ENCODE measurements at places on chromosomes 5 and 9.

DNA sequence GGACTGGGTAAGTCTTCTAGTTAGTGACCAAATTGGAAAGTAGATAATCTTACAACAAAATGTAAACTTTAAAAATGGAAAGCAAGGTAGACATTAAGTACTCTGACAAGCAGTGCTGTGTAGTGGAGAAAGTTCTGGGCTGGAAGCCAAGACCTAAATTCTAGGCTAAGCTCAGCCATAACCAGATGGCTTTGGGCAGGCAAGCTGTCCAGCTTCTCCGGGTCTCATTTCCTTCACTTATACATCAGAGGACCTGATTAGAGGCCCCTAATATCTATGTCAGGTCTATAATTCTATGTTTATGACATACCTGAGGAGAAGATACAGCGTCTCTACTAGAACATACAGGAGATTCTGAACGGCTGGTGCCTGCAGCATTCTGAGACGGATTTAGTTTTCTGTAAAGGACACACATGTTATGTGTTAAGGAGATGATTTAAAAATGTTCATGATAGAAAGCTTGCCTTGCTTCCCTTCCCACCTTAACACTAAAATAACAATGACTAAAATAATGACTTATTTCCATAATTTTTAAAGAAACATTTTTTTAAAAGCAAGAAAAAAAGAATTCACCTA is 61.2 kb downstream of the ELL2 start:
- no peak for DNase-seq

GRCh38 chr9:89418882-89419640 is 78.9 kb downstream of the SEMA4D start:
- peak; percentile 78 for DNase-seq

DNA sequence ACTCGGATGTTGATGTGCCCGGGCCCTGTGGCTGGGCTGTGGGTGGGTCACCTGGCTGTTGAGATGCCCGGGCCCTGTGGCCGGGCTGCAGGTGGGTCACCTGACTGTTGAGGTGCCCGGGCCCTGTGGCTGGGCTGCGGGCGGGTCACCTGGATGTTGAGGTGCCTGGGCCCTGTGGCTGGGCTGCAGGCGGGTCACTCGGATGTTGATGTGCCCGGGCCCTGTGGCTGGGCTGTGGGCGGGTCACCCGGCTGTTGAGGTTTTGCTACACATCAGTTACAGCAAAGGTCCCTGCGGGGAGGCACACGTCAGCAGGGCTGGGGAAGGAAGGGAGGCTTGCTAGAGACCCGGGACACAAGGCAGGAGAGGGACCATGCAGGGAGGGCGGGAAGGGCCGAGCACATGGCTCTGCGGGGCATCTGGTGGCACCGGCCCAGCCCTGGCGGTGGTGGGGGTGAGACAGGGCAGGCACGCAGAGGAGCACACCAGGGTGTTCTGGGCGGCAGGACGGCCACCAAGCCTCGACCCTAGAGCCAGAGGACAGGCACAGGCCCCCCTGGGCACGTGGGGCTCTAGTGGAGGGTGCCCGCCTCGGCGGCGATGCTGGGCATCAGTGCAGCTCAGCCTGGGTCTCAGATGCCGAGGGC is 35.4 kb downstream of the PNPLA7 start:
- DNase-seq, result no peak

DNA sequence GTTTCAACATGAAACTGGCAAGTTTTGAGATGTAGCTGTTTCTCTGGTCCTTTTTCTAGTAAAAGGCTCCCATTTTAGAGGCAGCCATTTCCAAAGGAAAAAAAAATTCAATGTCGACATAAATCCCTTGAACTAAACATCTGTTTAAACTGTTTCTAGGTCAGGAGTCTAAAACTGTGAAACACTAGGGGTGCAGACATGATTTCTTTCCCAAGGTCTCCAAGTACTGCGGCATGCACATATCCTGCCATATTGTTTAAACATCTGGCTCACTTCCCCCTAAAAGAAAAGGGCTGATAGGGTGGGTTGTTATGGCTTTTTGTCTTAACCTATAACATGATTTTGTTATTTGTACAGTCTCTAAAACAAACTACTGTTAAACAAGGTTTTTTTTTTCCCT is 51.1 kb downstream of the NFIB start:
- DNase-seq, result no peak

DNA sequence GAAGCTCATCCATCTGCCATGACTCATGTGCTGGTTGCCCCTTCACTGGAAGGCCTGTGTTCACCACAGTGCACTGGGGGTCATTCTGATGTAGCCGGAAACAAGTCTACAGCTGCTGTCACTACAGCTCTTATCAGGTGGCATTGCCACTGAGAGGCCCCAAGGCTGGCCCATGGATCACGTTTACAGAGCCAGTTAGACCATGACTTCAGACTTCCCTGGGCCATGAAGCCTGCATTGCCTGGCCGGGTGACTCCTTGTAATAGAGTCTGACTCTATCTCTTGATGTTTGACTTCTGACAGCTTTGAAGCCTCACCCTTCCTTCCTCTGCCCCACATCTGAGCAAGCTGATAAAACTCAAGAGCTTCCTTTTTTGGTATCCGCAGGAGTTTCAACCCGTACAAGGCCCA is 473.5 kb upstream of the DAP start:
- no peak for DNase-seq

DNA sequence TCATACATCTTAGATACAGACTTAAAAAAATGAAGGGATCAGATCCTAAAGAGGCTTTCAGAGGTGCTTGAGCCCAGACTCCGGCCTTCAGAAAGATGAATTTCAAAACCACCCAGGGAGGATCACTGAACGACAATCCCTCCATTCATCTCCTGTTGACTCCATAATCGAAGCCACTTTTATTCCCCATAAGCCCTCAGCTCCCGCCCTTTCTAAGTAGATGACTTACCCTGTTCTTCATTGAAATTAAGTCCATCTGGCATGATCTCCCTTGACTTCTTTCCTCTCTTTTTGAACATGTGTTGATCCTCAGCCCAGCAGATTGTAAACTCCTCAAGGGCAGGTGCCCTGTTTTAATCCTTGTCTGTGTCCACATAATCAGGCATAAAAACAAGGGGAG is 50.8 kb upstream of the ASTN2 start:
- no peak for DNase-seq

DNA sequence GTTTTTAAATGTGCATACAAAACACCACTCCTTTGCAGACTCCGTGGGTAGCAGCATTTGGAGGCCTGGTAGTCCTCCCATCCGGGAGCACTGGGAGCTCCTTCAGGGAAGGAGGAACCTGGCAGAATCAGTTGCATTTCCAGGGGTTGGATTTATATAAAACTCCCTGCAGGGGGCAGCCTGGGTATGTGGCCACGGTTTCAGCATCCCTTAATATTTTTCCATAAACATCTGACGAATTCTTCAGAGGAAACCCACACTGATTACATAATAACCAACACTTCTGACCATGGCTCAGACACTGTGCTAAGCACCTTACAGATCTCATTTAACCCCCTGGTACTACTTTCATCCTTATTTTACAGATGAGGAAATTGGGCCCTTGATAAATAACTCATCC is 6.1 kb upstream of the AFAP1L1 start:
- DNase-seq, result no peak

GRCh38 chr5:116410336-116410890 is 164.2 kb downstream of the SEMA6A start:
- no peak for DNase-seq

- DNase-seq, result no peak
These were observed 67.6 kb upstream of the ATP10B start for GRCh38 chr5:160919626-160920025.
